Daoy (cell line): ENCODE measurements at places on chromosomes 4 and X. TPM values are rescaled to one million over a fixed set of nuclear protein-coding genes. Genes with fewer than 3 reads are reported as not detected.

DNA sequence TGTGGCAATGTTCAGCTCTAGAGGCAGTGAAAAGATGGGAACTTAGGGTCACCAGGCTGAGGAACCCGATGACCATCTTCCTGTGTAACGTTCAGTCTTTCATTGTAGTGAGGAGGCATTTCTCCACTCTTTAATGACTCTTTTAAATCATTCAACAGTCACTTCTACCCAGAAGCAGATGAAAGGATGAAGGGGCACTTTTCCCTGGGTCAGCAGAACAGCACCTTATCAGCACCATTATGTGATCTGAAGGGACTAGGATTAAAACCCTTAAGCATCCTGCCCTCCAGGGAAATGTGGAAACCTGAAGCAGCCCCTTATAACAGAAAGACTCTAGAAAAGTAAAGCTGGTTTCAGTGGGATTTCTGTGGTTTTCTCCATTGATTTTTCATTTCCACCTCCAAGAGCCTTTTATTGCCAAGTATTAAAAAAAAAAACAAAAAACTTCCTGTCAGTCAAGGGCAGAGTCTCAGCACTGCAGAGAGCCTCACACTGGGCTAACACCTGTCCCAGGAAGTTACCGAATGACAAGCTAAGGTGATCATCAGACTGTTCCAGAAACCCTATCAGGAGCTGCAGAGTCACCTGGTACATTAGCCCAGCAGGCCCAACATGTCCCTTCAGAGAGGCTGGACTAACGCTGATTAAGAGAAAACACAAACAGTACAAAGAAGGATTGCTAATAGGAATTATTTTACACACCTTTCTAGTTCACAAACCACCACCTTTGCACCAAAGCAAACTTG, 185.9 kb downstream of the SHROOM3 start:
- no peak for DNase-seq

- DNase-seq, result no peak
These were observed 22.7 kb upstream of the TBC1D14 start for GRCh38 chr4:6886886-6887285.

DNA sequence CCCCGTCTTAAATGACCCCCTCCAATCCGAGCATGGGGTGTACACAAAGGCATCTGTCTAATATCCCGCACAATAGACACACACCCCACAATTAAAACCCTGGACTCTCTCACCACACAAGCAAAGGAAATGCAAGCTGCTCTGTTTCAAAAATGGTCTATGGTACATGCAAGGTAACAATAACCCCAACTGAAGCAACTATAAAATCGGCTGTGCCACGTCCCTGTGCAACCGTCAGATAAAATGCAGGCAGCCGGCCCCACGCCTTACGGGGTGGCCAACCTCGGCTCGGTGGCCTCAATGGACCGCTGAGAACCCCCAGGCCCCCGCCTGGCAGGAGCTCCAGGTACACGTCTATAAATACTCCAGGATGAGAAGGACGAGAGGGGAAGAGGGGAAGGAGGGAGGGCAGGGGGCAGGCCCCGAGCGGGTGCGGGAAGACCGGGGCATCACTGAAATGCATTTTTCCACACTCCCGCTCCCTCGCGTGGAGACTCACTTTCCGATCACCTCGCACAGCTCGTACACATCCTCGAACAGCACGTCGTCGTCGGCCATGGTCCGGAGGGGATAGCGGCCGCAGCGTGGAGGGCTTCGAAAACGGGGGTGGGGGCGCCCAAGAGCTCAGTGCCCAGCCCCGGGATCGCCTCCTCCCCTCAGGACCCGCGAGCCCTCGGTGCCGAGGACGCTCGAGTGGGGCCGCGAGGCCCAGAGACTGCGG, 763 bp downstream of the CASK start:
- DNase-seq, result peak; percentile 22

DNA sequence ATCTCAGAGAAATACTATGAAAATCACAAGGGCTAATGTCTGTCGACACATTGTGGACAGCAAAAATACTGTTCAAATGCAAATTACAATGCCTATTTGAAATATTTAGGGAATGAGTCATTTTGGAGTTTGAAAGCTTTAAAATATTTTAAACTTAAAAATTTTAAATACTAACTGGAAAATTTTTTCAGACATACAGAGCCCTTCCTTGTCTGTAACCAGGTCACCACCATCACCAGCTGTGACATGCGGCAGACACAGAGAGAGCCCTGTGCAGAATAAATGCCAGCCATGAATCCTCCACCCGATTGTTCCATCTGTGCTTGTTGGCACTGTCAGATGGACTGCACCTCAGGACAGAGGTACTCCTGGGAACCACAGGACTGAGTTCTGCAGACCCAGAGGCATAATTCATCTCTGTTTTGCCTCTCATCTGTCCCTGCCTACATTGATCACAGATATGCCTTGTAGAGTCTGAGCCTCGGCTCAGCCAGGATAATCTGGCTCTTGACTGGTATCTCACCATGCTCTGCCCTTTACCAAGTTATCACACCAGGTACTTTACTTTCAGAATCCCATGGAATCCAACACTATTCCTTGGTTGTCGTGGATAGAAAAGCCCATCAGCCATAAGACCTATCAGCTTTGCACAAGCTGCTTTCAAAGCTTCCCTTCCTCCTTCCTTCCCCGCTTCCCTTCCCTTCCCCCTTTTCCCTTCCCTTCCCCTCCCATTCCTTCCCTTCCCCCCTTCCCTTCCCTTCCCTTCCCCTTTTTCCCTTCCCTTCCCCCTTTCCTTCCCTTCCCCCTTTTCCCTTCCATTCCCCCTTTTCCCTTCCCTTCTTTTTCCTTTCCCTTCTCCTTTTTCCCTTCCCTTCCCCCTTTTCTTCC, 67.2 kb downstream of the TBC1D9 start:
- no peak for DNase-seq

DNA sequence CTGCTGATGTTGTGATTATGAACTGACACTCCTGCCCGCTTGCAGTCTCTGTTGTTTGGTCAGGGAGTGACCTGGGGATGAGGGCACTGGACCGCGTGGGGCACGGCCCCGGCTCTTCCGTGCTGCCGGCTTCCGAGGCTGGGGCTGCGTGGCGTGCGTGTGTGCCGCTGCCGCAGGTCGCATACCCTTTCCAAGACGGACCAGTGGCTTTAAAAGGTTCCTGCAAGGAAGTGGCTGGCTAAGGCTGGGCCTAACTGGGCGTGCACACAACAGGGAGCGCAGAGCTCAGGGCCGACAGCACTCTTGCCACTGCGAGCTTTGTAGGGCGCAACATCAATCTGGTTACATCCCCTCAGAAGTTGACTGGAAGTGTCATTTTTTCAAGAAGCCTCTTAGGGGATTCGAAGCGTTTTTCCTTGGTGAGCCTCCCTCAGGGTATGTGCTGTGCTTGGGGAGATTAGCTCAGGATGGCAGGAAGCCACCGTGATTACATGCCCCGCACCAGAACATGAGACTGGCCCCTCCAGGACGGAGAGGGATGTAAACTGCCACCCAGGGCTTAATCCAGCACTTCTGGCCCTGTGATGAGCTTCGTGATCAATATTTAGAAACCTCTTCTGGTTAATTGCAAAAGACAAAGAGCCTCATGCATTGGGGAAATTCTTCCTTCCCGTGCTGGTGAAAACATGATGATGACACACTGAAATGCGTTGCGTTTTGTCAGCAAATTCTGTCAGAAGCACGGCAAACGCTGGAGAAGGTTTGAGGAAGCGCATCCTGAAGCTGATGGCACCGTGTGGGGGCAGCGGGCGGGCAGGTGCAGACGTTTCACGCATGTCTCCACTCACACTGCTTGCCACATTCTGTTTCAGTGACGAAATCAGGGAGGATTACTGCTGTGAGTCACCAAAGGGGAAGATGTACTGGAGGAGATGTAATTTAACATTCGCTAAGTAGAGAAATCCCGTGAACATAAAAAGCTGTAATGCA, 11.1 kb downstream of the MAEA start:
- DNase-seq, result peak; percentile 76

DNA sequence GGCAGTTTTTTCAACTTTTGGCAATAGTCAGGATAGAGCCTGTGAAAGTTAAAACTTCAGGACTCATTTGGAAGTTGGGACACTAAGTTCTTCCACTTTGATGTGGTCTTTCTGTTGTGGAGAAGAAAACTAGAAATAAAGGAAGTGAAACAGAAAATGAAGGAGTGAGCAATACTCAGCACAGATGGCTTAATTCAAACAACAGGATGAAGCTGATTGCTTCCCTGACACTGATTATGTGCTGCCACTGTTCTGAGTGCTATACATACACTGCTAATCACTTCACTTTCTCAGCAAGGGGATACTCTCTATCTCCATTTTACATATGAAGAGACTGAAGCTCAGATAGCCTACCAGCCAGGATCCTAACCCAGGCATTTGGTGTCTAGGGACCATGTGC, 235.1 kb upstream of the CPEB2 start:
- DNase-seq, result no peak

DNA sequence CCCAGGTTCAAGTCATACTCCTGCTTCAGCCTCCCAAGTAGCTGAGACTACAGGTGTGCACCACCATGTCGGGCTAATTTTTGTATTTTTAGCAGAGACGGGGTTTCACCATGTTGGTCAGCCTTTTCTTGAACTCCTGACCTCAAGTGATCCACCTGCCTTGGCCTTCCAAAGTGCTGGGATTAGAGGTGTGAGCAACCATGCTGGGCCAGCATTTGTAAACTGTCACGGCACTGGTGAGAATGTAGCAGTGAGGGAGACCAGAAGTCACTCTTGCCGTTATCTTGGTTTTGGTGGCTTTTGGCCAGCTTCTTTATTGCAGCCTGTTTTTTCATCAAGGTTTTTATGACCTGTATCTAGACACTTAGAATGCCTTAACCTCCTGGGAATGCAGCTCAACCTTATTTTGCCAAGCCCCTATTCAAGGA, 22.4 kb downstream of the PCDH18 start:
- peak; percentile 40 for DNase-seq

DNA sequence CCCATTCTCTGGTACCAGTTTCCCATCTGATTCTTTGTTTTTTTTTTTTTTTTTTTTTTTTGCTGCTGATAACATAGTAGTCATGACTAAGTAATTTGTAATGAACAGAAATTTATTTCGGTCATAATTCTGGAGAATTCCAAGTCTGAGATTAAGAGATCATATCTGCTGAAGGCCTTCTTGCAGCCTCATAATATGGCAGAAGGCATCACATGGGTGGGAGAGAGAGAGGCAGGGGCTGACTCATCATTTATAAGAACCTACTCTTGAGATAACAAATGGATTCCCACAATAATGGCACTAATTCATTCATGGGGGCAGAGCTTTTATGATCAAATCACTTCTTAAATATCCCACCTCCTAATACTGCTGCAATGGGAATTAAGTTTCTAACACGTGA, 1034.3 kb downstream of the STIM2 start:
- no peak for DNase-seq

- DNase-seq, result no peak
These were observed 18.2 kb upstream of the NKRF start for GRCh38 chrX:119624417-119624816.

GRCh38 chr4:146582864-146583263, 55.8 kb upstream of the POU4F2 start:
- no peak for DNase-seq

GRCh38 chrX:45716750-45717149, 516.1 kb upstream of the DIPK2B start:
- no peak for DNase-seq

DNA sequence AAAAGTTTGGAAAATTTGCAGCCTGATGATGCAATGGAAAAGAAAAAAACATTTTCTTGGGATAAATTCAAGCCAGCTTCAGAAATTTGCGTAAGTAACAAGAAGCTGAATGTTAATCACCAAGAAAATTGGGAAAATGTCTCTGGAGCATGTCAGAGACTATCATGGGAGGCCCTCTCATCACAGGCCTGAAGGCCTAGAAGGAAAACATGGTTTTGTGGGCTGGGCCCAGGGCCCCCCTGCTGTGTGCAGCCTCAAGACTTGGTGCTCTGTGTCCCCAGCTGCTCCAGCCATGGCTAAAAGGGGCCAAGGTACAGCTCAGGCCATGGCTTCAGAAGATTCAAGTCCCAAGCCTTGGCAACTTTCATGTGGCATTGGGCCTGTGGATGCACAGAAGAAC, 1049.8 kb upstream of the GRIA3 start:
- no peak for DNase-seq

DNA sequence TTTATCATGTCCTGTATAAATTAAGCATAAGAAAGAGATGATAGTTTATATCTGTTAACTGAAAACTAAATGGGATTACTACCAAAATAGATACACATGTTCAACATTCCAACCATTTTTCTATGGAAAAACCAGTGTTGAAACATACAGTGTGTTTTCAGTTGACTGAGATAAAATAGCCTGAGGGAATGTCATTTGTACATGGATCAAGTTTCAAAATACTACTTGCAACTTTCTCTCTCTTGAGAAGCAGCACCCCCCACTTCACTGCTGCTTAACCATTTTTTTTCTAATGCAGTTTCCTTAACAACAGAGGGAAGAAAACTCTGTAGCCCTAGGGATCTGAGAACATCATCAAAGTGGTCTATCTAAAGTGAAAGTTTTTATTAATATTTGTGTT, 70.8 kb downstream of the NPNT start:
- peak; percentile 13 for DNase-seq

- no peak for DNase-seq
These were observed 9.4 kb upstream of the HERC5 start for GRCh38 chr4:88447371-88448095.

- DNase-seq, result no peak
These were observed 197.4 kb downstream of the PTTG2 start for GRCh38 chr4:38157592-38157991.

DNA sequence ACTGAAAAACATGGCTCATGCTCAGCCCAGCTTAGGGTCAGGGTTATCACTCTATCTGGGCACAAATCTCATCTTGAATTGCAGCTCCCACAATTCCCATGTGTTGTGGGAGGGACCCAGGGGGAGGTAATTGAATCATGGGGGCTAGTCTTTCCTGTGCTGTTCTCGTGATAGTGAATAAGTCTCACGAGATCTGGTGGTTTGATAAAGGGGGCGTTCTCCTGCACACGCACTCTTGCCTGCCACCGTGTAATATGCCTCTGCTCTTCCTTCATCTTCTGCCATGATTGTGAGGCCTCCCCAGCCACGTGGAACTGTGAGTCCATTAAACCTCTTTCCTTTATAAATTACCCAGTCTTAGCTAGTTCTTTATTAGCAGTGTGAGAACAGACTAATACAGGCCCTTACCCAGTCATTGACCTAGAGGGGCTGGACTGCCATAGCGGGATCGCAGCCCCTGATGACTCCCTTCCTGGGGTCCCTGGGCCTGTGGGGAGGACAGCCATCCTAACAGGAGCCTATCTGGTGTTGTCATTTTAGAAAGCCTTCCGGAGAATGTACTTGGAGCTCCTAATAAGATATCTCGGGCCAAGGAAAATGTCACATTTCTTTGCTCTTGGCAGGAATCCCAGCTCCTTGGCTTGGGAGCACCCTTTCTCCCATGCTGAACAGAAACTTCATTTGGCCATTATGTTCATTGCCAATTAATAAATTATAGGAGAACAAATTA, 112.6 kb downstream of the PHKA2 start:
- DNase-seq, result no peak

The TBX22 gene
- total RNA-seq, result not detected in 2 replicates

The APLN gene
- total RNA-seq, result 0.34 and 1.1 TPM in 2 replicates

The SATL1 gene
- 0.60 TPM in 1 of 2 replicates, not detected in the other for total RNA-seq

The SPARCL1 gene
- not detected in 2 replicates for total RNA-seq

The CFAP47 gene
- total RNA-seq, result 0.06 and 0.17 TPM in 2 replicates

The ZRSR2 gene
- 3.1 and 6.0 TPM in 2 replicates for total RNA-seq

The MAB21L2 gene
- 0.71 and 2.6 TPM in 2 replicates for total RNA-seq

The HSFX2 gene
- total RNA-seq, result not detected in 2 replicates

The TEX13B gene
- not detected in 2 replicates for total RNA-seq

The TACR3 gene
- total RNA-seq, result not detected in 2 replicates
